ENCODE measurements at places on chromosomes 3 and 15.

GRCh38 chr3:60707452-60708020 lies 543.7 kb downstream of the FHIT start:
- DNase-seq = no peak

DNA sequence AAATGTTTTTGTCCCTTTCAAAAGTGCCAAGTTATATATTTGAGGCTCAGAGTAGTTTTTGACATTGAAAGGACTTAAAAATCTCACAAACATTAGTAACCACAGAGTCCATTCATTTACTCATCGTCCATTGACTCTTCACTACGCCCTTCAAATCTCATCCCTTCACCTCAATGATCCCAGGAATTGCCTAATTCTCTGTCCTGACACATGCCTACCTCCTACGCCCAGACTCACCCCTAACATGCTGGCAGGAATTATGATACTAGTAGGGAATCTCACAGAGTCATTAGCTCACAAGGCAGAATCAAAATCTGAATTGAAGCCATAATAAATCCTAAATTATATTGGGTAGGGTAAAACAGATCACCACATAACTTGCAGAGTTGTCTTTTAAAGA lies 410.1 kb downstream of the RAP2B start:
- DNase-seq = no peak

DNA sequence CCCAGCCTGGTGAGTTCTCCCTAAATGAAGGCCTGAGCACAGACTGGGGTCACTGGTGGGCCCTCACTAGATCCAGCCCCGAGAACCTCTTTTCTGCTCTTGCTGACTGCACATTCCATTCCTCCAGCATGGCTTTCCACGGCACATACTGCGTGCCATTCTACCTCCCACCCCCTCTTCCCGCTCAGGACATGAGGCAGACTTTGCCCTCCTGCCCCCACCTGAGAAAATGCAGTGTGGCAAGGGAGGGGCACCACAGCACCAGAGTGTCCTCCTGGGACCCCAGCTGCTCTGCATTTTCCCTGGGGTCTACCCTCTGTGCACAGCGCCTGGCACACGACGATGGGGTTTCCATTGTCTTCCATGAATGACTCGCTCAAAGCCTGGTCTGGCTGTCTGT lies 6.1 kb upstream of the SLCO2A1 start:
- no peak for DNase-seq

- DNase-seq = no peak
Observed at GRCh38 chr15:33026614-33027013, 167.9 kb downstream of the FMN1 start.

Data from RKO (cell line).